ENCODE measurements at places on chromosomes 2 and 18. TPM values are rescaled to one million over a fixed set of nuclear protein-coding genes. Genes with fewer than 3 reads are reported as not detected.

GRCh38 chr2:23585273-23586170 is 200.5 kb downstream of the KLHL29 start:
- no peak for DNase-seq

DNA sequence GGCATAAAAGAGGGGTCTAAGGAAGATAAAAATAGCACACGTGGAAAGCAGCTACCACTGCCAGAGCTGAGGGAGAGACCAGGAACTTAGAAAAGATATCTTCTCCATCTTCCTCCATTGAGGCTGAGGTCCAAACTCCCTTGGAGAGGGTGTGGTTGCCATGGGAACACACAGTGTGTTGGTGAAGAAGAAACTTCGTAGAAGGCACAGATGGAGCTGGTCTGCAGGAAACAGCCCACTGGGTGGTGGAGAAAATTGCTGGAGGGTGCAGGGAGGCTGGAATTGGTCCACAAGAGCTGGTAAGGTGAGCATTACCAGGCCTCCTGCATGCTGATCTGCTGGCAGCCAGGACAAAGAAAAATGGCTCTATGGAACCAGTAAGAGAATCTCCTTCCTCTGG is 191.0 kb downstream of the HRH4 start:
- no peak for DNase-seq

DNA sequence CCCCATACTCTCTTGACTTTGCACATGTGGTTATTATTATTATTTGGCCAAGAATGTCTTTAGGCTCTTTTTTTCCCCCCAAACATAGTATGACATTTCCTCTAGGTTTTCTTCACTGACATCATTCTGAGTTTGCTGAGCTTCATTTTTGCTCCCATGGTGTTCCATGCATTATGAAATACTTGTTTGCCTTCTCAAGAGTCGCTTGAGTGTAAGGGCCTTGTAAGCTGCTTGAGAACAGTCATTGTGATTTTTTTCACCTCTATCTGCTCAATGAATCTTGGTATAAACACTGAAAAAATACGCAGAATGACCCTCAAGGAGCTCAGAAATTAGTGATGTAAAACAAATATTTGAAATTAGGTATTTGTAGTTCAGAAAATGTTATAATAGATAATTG is 688.9 kb downstream of the CNTNAP5 start:
- DNase-seq = no peak

DNA sequence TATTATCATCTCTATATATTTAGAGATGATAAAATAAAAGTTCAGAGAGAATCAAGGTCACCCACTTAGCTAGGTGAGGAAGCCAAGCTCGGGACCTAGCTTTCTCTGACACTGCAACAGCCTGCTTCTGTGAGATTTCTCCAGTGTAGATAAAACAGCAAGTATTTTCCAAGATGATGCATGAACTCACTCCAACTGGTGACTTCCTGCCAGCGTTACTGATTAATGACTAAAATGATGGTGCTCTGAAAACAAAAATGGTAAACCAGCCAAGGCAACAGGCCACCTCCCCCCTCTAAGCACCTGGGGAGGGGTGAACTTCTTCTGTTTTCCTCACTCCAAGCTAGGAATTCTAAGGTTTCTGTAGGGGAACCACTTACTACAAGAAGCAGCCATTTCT is 510.2 kb upstream of the ID2 start:
- no peak for DNase-seq

DNA sequence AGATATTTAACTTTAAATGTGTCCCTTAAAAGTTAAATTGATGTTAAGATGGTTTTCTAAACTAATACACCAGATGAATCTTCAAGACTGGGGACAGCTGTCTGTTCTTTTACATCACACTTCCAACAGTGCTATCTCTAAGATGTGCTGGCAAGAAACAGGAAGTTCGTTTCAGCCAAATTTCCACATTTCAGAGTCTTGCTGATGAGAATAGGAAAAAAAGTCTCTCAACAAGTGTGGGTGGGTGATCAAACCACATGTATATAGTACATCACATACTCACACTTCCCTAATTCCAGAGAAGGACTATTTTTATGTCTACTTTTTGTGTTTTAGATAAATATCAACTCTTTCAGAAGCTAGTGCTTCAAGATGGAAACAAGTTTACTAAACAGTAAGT is 1712.8 kb upstream of the TMEFF2 start:
- no peak for DNase-seq

GRCh38 chr18:34864836-34865497 is 154.9 kb downstream of the DTNA start:
- no peak for DNase-seq

HOXD12 gene
- not detected for total RNA-seq

- DNase-seq = no peak
Observed at GRCh38 chr2:213764849-213765248, 480.6 kb downstream of the SPAG16 start.

DNA sequence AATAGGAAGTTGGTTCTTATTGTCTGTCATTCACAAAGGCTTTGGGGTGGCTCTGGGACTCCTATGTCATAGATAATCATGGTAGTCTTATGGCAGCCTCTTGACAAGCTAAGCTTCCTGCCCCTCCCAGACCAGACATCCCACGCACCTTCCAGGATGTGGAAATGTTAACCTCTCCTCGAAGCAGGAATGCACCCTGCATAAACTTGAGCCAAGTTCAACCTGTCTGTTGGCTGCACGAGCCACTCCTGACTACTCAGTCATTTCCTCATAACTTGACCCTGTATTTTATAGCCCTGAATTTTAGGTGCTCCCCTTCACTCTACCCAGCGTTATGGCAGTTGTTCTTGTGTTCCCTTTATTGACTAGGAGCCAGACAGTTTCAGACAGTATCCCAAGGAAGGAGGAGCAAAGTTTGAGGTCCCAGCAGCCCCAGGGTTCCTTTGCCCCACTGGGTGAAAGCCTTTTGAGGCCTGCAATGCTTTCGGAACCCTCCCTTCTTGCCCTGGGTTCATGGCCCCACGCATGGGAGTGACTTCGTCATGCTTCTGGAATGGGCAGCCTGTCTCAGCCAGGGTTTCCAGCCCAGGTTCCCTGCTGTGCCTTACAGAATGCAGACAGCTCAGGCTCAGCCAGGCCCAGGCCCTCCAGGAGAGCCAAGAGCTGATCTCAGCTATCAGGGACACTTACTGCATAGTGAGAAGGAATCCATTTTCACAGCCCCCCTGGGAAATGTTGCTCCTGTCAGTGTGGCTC is 15.6 kb upstream of the INO80C start:
- peak; percentile 53 for DNase-seq

FABP1 gene
- not detected for total RNA-seq

- no peak for DNase-seq
Observed at GRCh38 chr2:130353291-130354138, 2.3 kb upstream of the PTPN18 start.

DNA sequence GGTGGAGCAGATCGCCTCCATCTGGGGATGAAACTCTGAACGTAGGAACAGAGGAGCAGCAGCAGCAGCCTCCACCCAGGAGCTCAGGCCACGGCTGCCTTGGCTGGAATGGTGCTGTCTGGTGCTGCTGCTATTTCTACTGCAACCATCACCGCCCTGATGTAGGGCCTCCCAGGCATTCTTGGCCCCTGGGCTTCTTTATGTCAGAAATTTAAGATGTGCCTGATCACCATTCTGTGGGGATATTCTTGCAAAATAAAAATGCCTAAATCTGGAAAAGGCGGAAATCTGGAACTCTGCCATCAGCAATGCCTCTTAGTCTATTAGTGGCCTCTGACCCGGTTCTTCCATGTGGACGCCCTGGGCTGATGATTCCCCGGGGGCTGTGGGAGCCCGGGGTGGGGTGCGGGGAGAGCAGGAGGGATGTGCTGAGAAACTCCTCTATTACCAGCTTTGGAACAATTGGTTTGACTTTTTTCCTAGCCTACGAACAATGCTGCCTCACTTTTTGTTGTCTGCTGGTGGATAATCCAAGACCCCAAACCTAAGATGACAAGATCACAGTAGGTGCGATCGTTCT is 47.2 kb downstream of the FAM124B start:
- DNase-seq = no peak

LAMA3 gene
- 28.7 TPM for total RNA-seq

DNA sequence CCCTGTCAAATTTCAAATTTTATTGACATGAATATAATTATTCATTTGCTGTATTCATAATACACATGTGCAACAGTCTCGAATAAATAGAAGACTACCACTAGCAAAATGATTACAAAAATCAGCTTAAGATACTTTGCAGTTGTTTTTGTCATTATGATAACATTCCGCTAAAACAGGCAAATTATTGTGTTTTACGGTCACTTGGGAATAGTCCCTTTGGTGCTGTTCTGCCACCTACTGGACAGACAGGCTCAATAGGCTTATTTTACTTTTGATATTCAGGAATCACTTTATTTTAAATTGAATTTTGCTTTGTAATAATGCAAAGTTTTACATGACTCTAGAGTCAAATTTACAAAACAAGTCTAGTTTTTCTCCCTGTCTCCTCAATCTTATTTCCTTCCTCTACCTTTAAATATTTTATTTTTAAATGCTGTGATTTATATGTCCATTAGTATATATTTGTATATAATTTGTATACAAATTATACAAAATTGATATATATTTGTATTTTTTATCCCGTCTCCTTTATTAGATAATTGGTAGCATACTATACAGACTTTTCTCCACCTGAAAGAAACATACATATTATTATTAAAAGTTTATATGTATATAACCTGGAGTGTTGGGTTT is 456.3 kb downstream of the DLGAP1 start:
- no peak for DNase-seq

ASPRV1 gene
- 1.7 TPM for total RNA-seq

DNA sequence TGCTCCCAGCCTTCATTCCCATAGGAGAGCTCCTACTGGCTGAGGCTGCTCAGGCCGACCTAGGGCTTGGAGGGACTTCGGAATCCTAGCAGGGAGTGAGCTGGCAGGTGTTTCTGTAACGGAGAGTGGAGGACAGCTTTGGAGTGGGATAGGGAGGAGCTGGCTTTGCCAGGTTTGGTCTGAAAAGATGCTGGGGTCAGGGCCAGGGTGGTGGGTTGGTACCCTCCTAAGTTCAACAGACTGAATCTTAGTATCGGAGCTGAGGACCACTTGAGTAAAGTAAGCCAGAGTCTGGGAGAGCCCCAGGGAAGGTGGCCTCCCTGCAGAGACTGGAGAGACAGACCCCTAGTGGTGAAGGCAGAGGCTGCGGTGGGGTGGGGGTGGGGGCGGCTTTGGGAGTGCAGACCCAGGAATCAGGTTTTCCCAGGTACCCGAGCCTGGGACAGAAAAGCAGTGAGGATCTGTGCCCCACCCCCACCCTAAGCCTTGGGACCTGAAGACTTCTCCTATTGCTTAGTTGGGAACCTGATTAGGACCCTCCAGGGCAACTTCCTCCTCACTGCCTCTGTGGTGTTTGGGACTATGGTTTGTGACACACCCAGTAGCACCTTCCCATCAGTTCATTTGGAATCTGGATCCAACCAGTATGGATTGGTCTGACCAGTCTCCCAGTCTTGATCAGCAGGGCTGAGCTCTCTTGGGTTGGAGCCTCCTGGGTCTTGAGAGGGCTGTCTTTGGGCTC is 3.0 kb downstream of the CNNM4 start:
- no peak for DNase-seq

DNA sequence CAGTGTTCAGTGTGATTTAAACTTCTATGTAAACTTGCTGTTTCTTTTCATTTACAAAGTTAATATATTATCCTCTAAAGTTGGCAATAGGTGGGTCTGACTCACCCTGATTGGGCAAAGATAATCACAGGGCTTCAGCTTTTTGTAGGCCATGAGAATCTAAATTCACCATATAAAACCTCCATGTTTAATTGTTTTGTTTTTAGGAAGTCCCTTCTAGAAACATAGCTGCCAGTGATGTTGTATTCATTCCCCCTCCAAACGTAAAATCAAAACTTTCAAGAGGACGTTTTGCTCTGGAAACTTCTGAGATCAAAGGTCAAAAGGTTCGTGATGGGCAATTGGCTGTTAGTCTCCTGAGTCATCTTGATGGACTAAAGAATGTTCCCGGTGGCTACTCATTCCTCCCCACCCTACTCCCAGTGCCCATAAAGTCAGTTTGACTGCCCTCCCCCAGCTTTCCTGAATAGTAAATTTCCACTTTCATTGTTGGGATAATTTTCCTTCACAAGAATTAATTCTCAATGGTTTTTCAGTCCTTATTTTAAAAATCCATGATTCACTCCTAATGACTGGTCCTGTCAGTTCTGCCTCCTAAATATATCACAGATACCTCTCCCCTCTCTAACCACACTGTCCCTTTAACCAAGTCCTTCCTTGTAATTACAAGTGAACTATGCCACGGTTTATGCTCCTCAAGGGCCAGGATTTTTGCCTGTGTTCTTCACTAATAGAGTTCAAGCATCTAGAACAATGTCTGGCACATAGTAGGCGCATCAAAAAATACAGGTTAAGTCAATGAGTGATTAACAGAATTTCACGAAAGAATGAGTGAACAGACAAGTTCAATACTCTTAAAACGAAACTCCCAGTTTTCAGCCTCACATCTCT is 164.4 kb upstream of the VRK2 start:
- DNase-seq = no peak

DNA sequence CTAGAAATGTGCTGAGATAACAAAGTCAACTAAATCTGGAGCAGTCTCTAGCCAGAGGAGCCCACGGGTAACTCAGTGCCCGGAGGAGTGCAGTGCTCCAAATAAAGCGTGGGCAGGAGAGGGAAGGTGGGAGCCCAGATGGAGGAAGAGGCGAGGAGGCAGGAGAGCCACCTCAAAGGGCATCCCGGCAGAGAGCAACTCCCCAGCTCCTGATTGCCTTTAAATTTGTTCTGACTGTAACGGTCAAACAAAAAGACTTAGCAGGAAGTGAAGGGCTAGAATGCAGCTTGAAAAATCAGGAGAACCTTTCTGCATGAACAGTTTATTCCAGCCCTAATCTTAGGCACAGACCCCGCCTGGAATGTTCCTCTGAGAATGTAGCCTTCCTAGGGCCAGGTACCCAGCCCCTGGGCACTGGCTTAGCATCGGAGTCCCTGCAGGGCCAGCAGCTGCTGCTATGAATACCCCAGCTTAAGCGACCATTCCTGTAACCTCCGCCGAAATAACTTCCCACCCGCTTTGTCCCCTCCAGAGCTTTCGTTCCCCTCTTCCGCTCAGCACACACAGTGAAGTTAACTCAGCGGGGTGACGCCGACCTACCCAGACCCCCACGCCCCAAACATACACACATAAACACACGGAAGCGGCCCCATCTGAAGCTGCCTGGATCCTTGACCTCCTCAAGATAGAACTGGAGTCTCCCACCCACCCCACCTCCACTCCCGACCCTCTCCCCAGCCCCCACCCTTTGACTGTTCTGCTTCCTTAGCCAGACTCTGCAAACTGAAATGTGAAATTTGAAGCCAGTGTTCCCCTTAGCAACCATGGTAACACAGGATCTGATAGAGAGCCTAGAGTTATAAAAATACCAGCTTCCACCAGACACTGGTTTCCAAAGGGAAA is 123.2 kb downstream of the SMAD7 start:
- peak; percentile 46 for DNase-seq

L3MBTL4 gene
- 8.5 TPM for total RNA-seq

PLEKHB2 gene
- total RNA-seq = 57.7 TPM

DNA sequence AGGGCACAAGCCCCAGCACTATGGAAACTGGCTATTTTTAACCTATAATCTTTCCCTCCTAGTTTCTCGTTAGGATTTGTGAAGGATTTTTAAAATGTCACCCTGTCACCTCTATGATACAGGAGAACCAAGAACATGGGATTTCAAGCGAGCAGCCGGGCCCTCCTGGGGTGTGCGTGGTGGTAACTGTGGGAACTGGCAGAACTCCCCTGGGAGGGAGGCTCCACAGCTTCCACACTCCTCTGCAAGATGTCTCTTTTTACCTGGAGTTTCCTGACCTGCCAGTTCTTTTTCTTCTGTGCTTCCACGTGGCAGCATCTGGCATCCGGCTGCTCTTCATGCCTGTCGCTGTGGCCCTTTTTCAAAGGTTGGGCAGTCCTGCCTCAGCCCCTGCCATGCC is 386.3 kb upstream of the MYT1L start:
- DNase-seq = no peak

RESP18 gene
- not detected for total RNA-seq

Data from ureter (tissue), 1 donor.